NCI-H510A (cell line): ENCODE measurements at places on chromosomes 13 and 19.

DNA sequence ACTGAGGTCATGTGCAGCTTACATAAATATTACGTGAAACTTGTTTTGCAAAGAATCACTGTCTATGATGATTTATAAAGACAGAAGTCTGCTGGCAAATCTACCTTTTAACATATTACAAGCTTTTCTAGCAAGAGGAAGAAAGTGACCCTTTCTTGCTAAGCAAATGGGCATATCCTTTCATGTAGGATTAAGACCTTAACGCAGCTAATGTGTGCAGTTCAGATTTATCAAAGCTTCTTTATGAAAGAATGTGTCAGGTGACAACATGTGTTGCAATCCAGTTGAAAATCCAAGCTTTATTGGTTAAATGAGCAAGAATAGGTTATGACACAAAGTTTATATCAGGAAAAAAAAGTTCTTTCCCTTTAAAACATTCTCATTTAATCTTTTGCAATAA, 115.6 kb upstream of the NBEA start:
- DNase-seq, result no peak

GRCh38 chr13:103671547-103671946, 605.3 kb upstream of the SLC10A2 start:
- DNase-seq, result no peak

- no peak for DNase-seq
Measured at GRCh38 chr13:19382111-19382510, 179.2 kb downstream of the TPTE2 start.

GRCh38 chr13:109744512-109745051, 41.8 kb downstream of the IRS2 start:
- peak; percentile 13 for DNase-seq

- no peak for DNase-seq
Measured at GRCh38 chr13:28282451-28282850, 144.1 kb downstream of the PAN3 start.

GRCh38 chr19:4378886-4379285, 21.5 kb downstream of the SH3GL1 start:
- no peak for DNase-seq

- DNase-seq, result peak; percentile 71
Measured at GRCh38 chr13:113837560-113838355, 26.1 kb downstream of the GAS6 start.

DNA sequence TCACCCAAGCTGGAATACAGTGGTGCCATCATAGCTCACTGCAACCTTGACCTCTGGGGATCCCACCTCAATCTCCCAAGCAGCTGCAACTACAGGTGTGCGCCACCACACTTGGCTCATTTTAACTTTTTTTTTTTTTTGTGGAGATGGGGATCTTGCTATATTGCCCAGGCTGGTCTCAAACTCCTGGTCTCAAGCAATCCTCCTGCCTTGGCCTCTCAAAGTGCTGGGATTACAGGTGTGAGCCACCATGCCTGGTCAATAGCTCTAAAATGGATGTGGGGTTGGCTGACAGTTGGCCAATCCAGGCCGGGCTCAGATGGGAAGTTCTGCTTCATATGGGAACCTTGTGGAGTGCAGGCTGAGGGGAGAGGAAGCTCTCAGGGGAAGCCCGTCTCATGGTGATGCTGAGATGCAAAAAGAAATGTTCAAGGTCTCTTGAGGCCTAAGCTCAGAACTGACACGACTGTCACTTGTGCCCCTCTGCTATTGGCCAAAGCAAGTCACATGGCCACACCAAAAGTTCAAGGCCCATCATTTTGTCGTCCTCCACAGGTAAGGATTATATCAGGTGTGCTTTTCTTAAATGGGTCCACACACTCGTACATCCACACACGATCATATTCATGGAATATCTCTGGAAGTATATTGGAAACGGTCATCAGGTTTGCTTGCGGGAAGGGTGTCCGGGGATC, 6.8 kb upstream of the KLC3 start:
- DNase-seq, result no peak

- no peak for DNase-seq
Measured at GRCh38 chr13:40102360-40102727, 446.9 kb downstream of the COG6 start.

DNA sequence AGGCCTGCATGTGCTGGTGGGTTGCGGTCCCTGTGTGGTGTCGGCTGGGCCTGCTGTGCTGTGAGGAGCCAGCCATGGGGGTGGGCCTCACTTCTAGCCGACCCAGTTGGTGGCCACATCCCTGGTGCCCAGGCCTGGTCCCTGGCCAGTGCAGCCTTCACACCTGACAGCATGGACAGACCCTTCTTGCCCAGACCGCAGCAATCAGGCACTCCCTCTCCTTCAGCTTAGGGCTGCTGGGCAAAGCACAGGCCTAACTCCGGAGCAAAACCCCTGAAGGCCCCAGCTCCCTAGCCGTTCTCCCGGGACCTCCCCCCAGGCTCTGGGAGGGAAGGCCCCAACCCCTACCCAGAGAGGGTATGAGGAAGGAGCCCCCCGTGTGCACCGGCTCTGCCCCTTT, 6.6 kb upstream of the MCF2L start:
- DNase-seq, result no peak

GRCh38 chr13:40762849-40763248, 8.1 kb downstream of the MRPS31 start:
- no peak for DNase-seq

DNA sequence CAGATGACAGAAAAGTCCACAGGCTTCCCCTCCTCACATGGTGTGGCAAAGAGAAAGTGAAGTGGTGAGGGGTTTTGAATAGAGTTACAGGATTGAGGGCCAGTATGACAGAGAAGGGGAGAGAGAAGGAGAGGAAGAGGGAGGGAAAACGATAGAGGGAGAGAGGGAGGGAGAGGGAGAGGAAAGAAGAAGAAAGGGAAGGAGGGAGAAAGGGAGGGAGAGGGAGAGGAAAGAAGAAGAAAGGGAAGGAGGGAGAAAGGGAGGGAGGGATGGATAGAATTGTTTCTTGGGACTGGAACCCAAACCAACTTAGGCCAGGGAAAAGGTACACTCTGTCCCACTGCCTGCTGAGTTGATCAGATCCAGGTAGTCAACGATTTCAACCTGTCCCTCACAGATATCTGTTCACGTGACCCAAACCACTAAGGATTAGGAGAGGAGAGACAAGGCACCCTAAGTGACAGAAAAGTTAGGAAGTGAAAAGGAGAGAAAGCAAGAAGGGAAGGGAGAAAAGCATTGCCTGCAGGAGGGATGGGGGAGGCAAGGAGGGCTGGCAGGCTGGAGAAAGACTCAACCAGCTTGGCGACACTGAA, 8.1 kb upstream of the IGFL3 start:
- no peak for DNase-seq

DNA sequence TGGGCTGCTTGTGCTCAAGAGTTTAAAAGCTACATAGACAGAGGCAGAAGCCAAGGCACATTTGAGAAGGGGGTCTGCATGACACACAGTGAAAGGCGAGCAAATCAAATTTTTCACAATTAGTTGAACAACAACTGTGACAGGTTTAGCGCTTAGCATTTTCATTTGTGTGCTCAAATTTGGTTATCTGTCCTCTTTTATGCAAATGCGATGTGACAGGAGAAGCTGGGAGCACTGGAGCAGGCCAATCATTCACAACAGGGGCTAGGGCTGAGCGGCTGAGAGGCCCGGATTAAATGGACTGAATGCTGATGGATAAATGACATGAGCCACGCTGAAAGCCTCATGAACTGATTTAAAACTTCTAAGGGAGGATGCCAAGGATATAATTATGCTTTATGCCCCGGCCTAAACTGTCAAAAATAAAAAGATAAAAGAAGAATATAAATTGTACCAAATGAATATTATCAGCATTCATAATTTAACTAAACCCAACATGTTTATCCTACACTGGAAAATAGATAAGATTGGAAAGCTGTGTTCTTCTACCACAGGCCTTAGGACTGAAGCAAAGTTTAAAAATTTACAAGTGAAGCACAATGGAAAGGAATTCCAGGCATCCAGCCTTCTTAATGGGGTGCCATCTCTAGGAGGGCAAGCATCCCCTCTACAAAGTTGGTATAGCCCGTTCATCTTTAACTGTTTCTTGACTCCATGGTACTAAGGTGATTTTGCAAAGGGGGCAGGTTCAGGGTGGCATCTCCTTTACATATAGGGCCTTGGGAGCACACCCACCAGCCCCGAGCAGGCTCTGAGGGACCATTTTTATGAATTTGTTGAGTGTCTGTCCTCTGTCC, 117.9 kb downstream of the RBM26 start:
- DNase-seq, result no peak

DNA sequence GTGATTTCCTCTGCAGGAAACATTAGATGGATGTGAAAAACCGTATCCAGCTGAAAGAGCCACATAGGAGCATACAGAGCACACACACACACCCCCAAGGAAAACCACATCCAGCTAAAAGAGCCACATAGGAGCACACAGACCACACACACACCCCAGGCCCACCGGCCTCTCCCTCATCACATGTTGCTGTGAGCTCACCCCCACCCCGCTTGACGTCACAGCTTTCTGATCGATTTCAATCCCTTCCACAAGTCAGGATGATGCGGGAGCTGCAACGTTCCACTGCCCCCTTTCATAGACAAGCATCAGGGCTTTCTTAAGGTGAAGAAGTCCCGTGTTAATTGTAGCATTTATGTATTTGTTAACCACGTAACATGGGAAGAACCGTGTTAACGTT, 72.4 kb upstream of the SOX1 start:
- no peak for DNase-seq

DNA sequence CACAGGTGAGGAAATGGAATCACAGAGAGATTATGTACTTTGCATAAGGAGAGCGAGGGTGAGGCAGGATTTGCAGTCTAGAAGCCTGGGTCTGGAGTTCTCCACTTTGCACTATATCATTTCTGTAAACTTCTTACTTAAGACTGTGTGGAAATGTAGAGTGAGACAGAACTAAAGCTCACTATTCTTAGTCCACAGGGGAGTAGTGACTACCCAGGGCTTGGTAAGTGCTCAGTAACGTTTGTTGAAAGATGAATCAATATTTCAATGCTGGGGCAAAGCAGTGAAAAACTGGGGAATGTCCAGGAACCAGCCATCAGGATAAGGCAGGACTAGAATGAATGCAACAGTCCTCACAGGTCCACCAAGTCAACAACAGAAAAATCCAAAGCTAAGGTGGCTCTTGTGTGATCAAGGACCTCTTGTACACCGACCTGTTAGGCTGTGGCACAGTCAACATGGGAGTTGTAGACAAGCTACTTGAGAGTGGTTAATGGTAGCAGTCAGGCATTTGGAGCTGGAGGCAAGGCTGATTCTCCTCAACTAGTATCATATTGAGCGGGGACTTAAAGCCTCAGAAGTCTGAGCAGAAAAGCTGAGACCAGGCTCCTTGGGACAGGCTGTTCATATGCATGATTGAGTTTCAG, 929 bp upstream of the TNFSF13B start:
- DNase-seq, result peak; percentile 2

DNA sequence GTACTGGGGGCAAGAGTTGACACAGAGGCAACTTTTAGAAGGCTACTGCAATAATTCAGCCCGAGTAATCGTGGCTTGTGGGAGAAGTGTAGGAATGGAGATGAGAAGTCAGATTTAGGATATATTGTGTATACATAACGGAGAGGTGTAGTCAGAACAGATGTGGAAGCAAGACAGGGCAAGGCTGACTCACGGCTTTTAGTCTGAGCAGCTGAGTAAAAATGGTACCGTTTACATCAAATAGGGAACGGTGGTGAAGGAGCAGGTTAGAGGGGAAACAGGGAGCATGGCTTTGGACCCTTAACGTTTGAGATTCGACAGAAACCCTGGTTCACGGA, 796 bp upstream of the LSM14A start:
- no peak for DNase-seq

GRCh38 chr13:82447416-82448077, 1434.7 kb downstream of the SLITRK1 start:
- DNase-seq, result no peak

DNA sequence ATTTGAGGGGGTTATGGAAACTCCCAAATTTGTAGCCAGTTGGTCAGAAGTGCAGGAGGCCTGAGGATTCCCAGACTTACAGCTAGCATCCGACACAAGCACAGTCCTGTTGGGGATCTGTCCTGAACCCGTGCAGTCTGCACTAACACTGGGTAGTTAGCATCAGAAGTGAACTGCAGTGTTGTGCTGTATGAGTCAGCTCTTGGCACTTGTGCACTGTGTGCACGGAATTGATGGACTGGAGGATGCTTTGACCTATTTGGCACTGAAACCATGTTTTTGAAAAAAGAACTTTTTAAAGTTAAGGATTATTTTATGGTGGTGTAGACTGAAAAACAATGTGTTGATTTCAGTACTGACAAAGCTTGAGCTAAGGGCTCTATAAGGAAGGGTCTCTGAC, 279.0 kb downstream of the NHLRC3 start:
- no peak for DNase-seq

DNA sequence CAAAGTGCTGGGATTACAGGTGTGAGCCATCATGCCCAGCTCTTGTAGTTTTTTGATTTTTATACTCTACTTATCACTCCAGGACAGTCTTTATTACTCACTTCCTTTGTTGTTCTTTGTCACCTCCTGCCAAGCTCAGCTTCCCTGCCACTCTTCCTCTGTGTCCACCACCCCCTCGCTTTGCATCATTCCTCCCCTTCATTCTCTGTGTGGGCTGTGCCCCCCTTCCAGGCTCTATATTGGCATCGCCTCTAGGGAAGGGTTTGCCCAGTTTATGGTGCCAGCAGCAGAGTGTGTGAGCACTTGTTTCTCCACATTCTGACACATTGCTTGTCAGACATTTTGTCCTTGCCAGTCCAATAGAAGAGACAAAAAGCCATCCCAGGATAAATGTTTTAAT, 15.1 kb downstream of the ZNF302 start:
- no peak for DNase-seq

DNA sequence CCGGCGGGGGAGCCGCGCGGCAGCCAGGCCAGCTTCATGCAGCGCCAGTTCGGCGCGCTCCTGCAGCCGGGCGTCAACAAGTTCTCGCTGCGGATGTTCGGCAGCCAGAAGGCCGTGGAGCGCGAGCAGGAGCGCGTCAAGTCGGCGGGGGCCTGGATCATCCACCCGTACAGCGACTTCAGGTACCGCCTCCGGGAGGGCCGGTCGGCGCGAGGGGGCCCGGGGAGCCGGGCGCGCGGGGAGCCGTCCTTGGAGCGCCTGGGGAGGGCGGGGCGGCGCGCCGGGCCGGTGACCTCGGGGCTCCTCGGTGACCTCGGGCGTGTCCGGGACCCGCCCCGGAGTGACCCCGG, 690 bp downstream of the HCN2 start:
- no peak for DNase-seq

GRCh38 chr13:111443981-111444380, 123.5 kb downstream of the TEX29 start:
- no peak for DNase-seq

- DNase-seq, result no peak
Measured at GRCh38 chr13:64397701-64398100, 2832.4 kb downstream of the PCDH9 start.
